ENCODE measurements at places on chromosomes 2 and 18.

- no peak overlapping the region for H3K27ac ChIP-seq
- DNase-seq: no peak
- H3K36me3 ChIP-seq: no peaks in the 10 kb centered on the region
- H3K27me3 ChIP-seq: no peaks in the 10 kb centered on the region
- H3K4me1 ChIP-seq: peaks cover 3% of the 10 kb centered on the region
- H3K4me3 ChIP-seq: no peak overlapping the region
Observed at GRCh38 chr2:219476652-219477151, 22.0 kb upstream of the GMPPA start.

DNA sequence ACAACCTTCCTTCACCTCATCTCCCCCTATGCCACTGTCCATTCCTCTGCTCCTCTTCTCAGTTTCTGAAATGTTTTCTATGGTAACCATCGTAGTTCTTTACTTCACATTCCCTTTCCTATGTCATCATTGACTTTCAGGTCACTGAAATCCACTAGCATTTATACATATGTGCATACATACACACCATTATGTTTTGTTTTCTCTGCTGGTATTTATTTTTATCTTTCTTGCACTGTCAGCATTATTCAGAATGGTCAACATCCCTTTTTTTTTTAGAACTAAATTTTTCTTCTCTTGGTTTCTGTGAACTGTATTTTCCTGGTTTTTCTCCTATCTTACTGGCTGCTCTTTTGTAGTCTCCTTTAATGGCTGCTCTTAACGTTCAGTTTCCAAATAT, 33.2 kb downstream of the ITGAV start:
- H3K27me3 ChIP-seq: no peaks in the 10 kb centered on the region
- H3K27ac ChIP-seq: no peak overlapping the region
- H3K4me1 ChIP-seq: no peaks in the 10 kb centered on the region
- no peaks in the 10 kb centered on the region for H3K36me3 ChIP-seq
- H3K4me3 ChIP-seq: no peak overlapping the region

DNA sequence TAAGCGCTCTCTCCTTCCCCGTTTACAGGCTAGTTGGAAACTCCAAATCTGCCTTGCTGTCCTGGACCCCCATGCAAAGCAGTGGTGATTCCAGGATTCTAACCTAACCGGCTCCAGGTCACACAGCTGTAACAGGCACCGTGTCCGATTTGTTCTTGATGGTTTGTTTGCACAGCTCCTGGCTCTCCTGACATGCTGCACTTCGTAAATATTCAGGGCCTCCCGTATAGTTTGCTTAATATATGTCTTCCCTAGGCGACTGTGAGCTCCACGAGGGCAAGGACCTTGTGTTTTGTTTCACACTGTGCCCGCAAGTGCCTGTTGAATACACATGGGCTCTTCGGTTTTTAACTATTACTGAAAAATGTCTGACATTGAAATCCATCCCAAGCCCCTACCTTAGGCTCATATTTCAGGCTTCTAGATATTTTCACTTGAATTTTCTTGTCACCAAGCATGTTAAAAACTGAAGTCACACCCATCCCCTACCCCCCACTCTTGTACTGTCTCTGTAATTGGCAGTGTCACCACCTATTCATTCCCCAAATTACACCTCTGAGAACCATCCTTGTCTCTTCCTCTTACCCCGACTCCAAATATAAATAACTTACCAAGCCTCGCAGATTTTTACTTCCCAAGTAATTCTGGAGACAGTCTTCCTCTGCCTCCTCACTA, 1.0 kb upstream of the PUM2 start:
- peak overlapping the region; percentile 67 for H3K4me3 ChIP-seq
- H3K27ac ChIP-seq: peak overlapping the region; percentile 91
- H3K27me3 ChIP-seq: no peaks in the 10 kb centered on the region
- H3K4me1 ChIP-seq: peaks cover 25% of the 10 kb centered on the region

DNA sequence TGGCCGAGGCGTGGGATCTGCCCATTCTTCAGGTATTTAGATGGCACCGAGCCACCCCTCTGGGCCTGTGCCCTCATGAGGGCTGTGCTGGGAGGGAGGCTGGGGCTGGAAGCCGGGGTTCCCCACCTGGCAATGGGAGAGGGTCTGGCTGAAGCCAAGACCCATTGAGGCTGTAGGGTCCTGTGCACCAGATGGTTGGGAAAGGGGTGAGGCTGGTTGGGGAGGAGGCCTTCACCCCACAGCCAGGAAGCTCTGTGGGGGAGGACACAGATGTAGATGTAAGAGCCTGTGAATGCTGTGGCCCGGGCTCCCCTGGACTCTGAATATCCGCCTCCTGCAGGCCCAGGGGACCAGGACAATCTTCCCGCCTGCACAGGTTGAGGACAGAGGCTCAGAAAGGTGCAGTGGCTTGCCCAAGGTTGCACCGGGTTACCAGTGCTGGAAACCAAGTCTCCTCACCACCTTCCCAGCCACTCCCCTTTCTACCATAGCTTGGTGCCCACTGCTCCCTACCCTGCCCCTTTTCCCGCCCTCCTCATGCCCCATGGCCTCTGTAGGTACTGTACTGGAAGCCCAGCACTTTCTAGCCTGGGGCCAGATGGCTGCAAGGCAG, 49.7 kb downstream of the PDCL3 start:
- no peaks in the 10 kb centered on the region for H3K4me1 ChIP-seq
- H3K4me3 ChIP-seq: no peak overlapping the region
- no peak for DNase-seq
- no peaks in the 10 kb centered on the region for H3K27me3 ChIP-seq

DNA sequence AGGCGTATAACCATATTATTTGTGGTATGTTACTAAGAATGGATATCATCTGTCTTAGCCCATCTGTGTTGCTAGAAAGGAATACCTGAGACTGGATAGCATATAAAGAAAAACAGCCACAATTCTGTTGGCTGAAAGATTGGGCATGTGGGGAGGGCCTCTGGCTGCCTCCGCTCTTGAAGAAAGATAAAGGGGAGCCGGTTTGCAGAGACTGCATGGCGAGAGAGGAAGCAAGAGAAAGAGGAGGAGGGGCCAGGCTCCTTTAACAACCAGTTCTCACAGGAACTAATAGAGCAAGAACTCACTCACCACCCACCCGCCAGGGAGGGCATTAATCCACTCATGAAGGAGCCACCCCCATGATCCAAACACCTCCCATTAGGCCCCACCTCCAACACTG, 29.2 kb upstream of the UXS1 start:
- no peaks in the 10 kb centered on the region for H3K27me3 ChIP-seq
- H3K4me1 ChIP-seq: no peaks in the 10 kb centered on the region
- no peak for DNase-seq
- H3K4me3 ChIP-seq: no peak overlapping the region

DNA sequence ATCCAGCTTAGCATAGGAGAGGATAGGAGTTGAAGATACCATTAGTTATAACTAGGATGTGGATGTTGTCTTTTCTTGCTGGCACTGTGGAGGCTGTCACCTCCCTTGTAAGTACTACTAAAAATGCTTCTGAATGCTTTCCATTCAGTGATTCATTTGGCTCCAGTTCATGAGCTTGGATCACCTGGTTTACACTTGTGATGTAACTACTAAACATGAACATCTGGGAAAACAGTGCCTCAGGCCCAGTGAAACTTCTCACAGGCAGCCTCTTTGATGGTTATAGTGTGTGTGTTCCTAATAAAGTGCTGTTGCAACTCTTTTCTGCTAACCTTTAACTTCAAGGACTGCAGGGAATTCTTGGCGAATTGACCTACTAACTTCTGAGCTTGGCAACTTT, 13.0 kb upstream of the SLC9A2 start:
- H3K36me3 ChIP-seq: no peaks in the 10 kb centered on the region
- no peak for DNase-seq
- no peak overlapping the region for H3K4me3 ChIP-seq
- H3K4me1 ChIP-seq: no peaks in the 10 kb centered on the region
- no peak overlapping the region for H3K27ac ChIP-seq

GRCh38 chr2:109091526-109091925, 37.5 kb upstream of the SH3RF3 start:
- no peak overlapping the region for H3K27ac ChIP-seq
- no peaks in the 10 kb centered on the region for H3K36me3 ChIP-seq
- no peaks in the 10 kb centered on the region for H3K27me3 ChIP-seq
- DNase-seq: no peak
- H3K4me3 ChIP-seq: no peak overlapping the region

DNA sequence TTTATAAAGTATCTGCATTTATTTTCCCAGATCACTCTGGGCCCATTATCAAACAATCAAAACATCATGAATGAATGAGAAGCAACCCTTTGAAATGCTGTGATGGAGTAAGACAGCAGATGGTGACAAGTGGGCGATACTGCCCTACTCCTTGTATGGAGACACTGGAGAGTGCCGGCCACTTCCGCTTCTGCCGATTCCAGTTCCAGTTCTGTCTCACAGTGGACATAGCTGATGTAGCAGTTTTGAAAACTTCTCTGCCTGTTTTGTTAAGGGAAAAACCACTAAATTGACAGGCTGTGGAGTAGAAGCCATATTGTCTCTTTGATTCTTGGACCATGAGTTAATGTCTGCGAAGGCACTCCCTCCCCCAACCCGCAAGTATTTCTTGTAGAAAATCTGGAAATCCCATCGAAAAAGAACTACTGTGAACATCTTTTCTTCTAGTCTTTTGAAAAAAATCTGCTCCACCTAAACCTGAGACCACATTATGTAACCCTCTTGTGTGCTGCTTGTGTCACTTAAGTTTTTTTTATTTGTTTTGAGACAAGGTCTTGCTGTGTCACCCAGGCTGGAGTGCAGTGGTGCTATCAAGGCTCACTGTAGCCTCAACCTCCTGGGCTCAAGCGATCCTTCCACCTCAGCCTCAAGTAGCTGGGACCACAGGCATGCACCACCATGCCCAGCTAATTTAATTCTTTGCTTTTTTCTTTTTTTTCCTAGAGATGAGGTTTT, 133.5 kb downstream of the TANC1 start:
- no peak overlapping the region for H3K27ac ChIP-seq
- H3K4me3 ChIP-seq: no peak overlapping the region
- no peaks in the 10 kb centered on the region for H3K4me1 ChIP-seq
- no peaks in the 10 kb centered on the region for H3K27me3 ChIP-seq
- DNase-seq: no peak

DNA sequence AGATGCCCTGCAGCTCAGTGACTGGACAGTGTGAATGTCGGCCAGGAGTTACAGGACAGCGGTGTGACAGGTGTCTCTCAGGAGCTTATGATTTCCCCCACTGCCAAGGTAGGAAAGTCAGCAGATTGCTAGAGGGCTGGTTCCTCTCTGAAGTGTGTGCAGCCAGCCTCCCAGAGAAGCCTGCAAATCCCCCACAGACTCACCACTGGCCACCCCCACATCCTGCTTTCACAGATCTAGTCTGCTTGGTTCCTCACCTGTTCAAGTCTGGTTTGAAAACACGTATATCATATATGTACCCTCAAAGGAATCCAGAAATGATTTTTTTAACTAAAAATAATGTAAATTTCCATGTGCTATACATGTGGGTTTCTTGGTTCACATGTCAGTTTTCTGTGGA, 121.1 kb downstream of the LAMA3 start:
- no peak overlapping the region for H3K27ac ChIP-seq
- no peaks in the 10 kb centered on the region for H3K36me3 ChIP-seq
- no peaks in the 10 kb centered on the region for H3K4me1 ChIP-seq
- no peaks in the 10 kb centered on the region for H3K27me3 ChIP-seq
- DNase-seq: no peak

Data from effector memory CD4-positive, alpha-beta T cell (primary cell).